ENCODE measurements at places on chromosomes 7 and 10. TPM values are rescaled to one million over a fixed set of nuclear protein-coding genes. Genes with fewer than 3 reads are reported as not detected.

The BAMBI gene
- total RNA-seq = 0.31 TPM

The SLC26A3 gene
- total RNA-seq = not detected

The C7orf57 gene
- 0.90 TPM for total RNA-seq

The UCMA gene
- not detected for total RNA-seq

The ADIRF gene
- not detected for total RNA-seq

The KLF14 gene
- not detected for total RNA-seq

The GSTO2 gene
- 2.6 TPM for total RNA-seq

The PTF1A gene
- not detected for total RNA-seq

The ZNF853 gene
- total RNA-seq = 0.99 TPM

The TMEM236 gene
- 0.10 TPM for total RNA-seq

The POT1 gene
- 32.7 TPM for total RNA-seq

The AS3MT gene
- total RNA-seq = 0.85 TPM

The UPP1 gene
- total RNA-seq = 121 TPM

The NPSR1 gene
- not detected for total RNA-seq

The TMEM184A gene
- not detected for total RNA-seq

The TMEM140 gene
- 8.6 TPM for total RNA-seq

The CNTNAP2 gene
- not detected for total RNA-seq

The PTPRN2 gene
- 0.64 TPM for total RNA-seq

The LRIT1 gene
- total RNA-seq = not detected

The OR2A12 gene
- not detected for total RNA-seq

The BICC1 gene
- not detected for total RNA-seq

The TAS2R38 gene
- not detected for total RNA-seq
